ENCODE measurements at places on chromosomes 5 and 9.

DNA sequence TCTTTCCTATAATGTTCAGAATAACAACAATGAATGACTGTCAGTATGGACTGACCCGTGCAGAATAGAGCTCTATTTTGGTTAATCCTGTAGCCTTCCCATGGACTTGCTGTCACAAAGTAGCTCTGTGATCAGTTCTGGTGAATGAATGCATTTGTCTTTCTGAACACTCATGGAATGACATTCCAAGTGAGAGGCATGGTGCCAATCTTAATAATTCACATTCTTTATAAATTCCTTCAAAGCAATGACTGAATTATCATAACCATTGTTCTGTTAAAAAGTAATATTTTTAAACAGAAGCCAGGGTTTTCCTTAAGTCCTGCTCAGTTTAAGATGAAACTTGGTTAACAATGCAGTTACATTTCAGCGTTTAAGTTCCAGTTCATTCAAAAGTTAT, 360.5 kb downstream of the ICE1 start:
- no peak for DNase-seq

GRCh38 chr9:106892632-106893031, 29.7 kb downstream of the ZNF462 start:
- DNase-seq, result no peak

- no peak for DNase-seq
Measured at GRCh38 chr5:87529486-87530076, 116.9 kb upstream of the CCNH start.

DNA sequence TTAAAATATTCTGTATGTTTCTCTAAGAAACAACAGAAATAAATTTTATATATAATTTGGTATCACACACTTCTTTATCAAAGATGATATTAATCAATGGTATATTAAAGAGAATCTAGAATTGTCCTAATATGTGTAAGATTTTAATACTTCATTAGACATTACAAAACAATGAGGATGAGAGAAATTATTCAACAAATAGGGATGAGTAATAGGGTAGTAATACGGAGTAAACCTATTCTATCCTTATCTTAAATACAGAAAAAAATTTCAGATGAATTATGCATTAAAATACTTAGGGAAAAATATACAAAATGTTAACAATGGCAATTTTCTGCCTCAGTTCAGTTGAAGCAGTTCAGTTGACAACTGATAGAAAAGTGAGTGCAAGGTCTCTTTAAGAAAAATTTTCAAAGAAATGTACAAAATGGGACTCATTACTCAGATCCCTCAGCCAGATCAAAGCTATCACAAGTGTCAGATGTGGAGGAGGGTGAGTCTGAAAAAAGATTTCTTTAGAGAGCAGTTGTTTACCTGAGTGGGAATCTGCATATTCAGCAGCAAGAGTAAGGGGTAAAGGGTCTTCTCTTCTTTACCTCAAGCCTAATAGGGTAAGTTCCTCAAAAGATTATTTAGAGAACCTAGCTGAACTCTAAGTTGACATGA, 56.7 kb upstream of the GCNT4 start:
- no peak for DNase-seq

DNA sequence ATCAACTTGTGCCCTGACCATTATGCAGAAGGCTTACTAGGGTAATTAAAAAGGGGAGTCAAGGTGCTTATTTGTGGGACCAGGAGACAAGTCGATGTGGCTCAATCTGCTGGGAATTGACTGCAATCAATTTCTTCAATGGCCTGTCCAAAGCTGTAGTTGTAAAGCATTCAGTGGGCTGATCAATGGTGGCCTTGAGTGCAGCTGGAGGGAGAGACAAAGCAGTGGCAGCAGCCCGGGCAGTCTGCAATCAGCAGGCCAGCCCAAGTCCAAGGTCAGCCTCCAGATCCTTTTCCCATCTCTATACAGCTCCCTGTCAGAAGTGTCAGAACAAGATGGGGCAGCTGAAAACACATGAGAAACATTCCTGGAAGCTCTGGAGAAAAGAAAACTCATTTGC, 51.0 kb upstream of the BRINP1 start:
- no peak for DNase-seq

DNA sequence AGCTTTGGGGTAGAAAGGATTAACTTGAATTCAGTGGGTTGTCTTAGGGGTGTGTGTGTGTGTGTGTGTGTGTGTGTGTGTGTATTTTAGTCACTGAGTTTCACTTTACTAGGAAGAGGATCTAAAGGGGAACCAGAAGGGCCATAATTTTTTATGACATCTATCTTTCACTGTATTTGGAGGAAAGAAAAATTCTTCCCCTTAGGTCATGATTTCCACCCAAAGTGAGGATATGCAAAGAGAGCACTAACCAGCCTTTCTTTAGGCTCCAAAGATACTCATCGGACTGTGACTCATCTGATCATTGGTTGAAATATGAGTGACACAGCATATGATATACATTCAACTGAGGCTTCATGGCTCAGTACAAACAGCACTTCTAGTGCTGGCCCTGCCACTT, 75.2 kb upstream of the RASGRF2 start:
- DNase-seq, result no peak

DNA sequence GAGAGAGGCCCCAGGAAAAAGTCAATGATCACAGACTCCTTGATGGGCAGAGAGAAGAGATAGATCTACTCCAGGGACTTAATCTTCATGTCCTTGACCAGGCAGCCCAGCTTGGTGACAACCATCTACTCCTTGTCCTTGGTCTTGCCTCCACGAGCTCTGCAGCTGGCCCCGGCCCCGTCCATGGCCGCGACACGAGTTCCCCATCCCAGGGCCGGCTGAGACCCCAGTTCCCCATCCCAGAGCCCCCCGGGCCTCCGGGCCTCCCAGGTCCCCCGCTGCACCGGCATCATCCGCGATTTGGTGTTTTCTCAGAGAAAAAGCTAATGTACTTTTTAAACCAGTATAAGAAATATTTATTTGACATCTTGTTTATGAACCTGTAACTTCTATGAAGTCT, 2.5 kb upstream of the PGGT1B start:
- DNase-seq, result no peak

DNA sequence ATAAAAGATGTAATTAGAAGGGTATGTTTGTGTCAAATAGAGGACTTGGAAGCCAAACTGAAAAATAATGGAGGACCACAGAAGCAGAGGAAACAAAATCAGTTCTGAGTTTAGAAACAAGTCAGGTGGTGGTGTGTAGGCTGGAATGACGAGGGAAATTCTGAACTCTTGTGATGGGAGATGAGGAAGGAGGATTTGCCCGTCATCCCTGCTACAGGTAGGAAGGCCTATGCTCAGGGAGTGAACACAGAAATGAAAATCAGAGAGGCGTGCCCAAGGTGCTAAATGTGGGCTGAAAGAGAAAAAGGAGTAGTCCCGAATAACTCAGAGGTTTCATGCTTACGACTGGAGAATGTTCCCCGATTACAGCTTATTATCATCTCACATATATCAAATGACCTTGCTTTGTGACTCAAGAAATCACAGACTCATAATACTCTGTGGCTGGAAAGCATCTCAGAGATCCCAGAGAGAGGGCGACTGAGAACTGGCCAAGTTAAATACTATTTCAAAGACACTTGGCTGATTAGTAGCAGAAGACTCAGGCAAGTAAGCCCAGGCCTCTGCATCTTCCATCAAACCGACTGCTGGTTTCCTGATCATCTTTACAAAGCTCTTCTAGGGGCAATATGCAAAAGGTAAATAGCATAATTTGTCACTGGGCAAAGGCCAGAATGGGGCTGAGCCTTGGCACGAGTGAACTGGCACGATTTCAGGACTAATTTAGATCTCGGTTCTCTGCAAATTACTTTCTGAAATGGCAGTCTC, 126.0 kb downstream of the SUSD1 start:
- DNase-seq, result no peak

- no peak for DNase-seq
Measured at GRCh38 chr9:131876486-131876885, 136.6 kb upstream of the RAPGEF1 start.

DNA sequence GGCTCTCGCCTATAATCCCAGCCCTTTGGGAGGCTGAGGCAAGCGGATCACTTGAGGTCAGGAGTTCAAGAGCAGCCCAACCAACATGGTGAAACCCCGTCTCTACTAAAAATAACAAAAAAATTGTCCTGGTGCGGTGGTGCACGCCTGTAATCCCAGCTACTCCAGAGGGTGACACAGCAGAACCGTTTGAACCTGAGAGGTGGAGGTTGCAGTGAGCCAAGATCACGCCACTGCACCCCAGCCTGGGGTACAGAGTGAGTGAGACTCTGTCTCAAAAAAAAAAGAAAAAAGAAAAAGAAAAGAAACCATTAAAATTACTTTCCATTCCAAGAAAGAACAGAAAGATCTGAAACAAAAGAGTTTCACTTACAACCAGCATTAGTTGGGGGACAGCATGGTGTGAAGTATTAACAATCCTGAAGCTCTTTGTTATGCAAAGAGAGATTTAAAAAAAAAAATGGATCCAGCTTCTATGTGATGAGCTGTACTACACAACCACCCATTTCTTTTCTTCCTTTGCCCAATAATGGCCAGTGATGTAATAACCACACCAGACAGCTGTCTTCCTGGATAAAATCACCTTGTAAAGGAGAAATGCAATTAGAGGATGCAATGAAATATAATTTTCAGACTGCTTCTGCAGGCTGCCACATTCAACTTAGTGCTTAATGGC, 76.9 kb downstream of the MED27 start:
- DNase-seq, result no peak

- peak; percentile 17 for DNase-seq
Measured at GRCh38 chr9:69223605-69224004, 49.5 kb downstream of the TJP2 start.

DNA sequence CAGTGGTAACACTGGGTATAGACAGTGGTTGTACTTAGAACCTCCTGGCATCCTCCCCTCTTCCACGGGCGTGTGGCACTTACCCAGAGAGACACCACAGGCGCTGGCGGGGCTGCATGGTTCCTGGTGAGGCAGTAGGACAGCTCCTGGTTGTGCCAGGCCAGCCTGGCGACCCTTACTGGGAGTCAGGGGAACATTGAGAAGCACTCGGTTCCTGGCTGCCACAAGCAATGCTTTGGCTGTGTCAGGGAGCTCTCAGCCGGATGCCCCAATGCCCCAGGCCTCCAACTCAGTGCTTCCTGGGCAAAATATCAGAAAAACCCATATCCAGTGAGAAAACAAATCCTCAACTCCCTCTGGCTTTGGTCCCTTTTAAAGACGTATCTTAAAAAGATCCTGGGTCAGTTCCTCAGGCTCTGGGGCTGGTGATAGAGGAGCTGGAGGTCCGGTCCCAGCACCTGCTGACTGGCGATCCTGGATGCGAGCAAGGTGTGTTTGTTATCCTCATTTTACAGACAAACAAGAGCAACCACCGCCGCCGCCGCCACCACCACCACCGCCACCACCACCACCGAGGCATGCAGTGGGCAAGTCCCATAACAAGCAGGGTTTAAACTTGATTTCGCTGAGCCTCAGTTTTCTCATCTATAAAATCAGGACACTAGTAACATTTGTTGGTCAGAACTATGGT, 4.2 kb downstream of the NKX2-5 start:
- no peak for DNase-seq

DNA sequence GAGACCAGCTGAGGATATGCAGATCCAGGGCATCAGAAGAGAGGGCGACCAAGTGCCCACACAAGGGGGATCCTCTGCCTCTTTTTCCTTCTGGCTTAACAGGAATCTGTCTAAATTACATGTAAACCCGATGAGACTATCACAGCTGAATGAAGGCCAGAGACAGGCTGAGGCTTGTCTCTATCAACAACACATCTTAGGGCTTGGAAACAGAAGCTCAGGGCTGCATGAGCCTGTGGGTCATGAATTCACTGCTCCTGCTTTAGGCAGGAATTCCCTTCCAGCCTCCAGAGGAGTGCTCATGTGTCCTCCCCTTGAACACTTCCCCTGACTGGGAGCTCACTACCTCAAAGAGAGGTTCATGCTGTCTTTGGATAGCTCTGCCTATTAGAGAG, 106.1 kb upstream of the PHYKPL start:
- DNase-seq, result no peak

DNA sequence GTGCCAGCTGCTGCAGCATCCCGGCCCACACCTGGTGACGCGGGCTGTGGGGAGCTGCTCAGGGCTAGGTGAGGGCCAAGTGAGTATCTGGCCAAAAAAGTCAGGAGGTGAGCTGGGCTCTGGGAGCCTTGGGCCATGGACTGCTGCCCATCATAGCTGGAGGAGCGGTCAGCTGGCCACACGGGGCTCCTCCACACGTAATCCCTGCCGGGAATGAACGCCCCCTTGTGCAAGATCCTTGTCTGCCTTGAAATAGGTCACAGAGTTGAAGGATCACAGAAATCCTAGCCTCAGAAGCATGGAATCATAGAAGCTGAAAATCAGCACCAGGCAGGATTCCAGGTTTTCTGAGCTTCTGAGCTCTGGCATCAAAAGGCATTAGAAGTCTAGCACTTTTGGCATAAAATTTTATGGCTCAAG, 16.8 kb upstream of the COL27A1 start:
- no peak for DNase-seq

GRCh38 chr9:2332663-2333062, 288.9 kb upstream of the VLDLR start:
- no peak for DNase-seq

DNA sequence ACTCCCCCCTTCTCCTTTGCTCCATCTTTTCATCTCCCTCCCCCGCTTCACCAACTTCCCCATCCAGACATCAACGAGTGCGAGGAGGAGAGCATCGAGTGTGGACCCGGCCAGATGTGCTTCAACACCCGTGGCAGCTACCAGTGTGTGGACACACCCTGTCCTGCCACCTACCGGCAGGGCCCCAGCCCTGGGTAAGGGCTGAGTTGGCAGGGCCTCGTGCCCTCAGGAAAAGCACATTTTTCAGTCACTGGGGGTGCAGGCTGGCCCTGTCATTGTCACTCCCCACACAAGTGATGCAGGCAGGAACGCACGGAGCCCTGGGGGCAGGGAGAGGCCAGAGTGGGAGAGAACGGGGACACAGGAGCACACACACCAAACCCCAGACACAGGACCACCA, 12.4 kb upstream of the ASS1 start:
- no peak for DNase-seq

- DNase-seq, result no peak
Measured at GRCh38 chr5:135031813-135032694, 2.0 kb downstream of the PITX1 start.
